Activated CD4-positive, alpha-beta T cell treated with anti-CD3 and anti-CD28 coated beads, Interleukin-2, amount 50 U/mL, for 48 hours (primary cell): ENCODE measurements at places on chromosomes 2 and 18.

- DNase-seq, result no peak
Observed at GRCh38 chr18:41532344-41533086, 422.5 kb upstream of the PIK3C3 start.

DNA sequence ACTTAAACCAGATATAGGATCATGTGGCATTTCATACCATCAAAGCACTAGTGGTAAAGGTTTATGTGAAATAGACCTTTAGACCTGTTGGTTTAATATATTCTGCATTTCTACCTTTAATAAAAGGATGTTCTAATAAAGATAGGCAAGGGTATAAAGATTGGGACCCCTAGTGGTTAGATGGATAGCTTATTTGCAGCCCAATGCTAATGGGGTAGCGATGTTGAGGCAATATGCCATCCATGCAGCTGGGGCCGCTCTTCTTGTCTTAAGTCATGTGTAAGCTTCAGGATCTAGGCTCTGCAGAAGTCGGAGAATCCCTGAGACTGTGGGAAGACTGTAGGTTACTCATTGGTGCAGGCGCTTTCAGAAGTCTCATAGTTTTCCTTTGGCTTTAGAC lies 114.9 kb downstream of the ICOS start:
- DNase-seq, result no peak

GRCh38 chr2:64792995-64793639 lies 139.4 kb upstream of the SERTAD2 start:
- no peak for DNase-seq

GRCh38 chr2:102350137-102350793 lies 5.3 kb upstream of the IL18R1 start:
- DNase-seq, result no peak

DNA sequence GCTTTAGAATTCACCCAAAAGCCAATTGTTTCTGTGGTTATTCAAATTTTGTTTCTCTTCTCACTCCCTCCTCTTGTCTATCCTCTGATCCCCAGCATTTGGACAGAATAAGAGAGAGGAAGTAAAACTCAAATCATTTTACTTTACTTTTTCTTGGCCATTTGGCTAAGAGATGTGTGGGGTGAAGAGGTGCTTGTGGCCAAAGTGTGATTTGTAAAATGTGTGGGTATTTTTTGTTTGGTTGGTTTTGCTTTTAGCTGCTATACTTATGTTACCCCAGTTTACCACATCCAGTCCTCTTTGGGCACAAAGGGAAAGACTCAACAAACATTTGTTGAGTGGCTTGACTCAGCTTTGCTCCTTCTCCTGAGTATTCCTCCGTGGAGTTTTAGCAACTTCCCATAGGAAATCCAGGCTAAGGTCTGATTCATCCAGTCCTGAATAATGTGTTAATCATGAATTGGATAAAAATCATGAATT lies 109.1 kb upstream of the CYP1B1 start:
- no peak for DNase-seq

- DNase-seq, result no peak
Observed at GRCh38 chr2:222451224-222451674, 26.9 kb downstream of the SGPP2 start.

- peak; percentile 66 for DNase-seq
Observed at GRCh38 chr2:200306196-200306930, at the start of gene SPATS2L. Gene SPATS2L, plus strand, starts transcription at chr2:200306693. Its CDS starts 82,552 bp downstream, at chr2:200389245.

DNA sequence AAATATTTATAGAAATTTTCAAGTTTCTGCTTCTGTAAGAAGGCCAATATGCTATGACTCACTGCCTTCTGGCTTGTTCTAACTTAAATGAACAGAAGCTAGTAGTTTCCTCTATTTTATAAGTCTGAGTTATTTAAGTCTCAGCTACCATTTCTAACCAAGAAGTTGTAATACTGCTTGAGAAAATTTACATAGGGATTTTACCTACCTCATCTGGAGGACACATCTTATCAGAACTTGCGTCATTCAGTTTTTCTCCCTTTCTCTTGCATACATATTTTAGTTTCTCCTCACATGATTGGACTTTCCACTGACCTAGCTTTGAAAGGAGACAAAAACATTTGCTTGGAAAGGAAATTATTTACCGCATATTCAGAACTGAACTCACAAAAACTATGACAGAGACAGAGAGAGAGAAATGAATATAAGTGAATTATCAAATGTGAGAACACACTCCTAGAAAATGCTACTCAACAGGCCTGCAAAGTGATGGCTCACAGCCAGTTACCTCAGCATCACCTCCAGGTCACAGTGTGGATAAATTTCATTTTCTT lies 81.1 kb upstream of the CD302 start:
- DNase-seq, result peak; percentile 39

GRCh38 chr2:120343100-120343432 lies 2.9 kb upstream of the INHBB start:
- DNase-seq, result no peak

- no peak for DNase-seq
Observed at GRCh38 chr18:74203811-74204210, 55.5 kb downstream of the TIMM21 start.

- DNase-seq, result no peak
Observed at GRCh38 chr2:100244881-100245605, 77.3 kb downstream of the LONRF2 start.

DNA sequence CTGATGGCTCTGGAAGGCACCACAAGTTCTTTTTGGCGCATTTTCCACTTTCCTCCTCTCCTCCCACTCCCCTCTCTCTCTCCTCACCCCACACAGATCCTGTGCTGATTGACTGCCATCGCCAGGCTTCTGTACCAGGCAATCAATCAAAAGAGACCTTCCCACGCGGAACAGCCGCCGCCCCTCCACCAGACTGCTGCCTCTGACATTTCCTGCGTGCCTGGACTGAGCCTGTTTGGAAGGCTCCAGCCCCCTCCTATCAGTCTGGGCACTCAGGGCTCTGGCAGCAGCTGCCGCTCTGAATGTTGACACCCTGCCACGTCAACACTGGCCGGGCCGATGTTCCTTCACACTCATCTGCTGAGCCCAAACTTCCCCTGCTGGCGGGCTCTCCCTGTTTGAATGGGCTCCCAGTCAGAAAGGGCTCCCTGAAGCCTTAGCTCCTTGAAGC lies 467.7 kb downstream of the EPHA4 start:
- DNase-seq, result no peak

- DNase-seq, result no peak
Observed at GRCh38 chr2:218400930-218401881, 1.5 kb downstream of the CTDSP1 start.

GRCh38 chr2:106542746-106543359 lies 55.7 kb downstream of the CD8B2 start:
- peak; percentile 86 for DNase-seq

- DNase-seq, result no peak
Observed at GRCh38 chr18:48934723-48935432, 15.9 kb downstream of the SMAD7 start.

DNA sequence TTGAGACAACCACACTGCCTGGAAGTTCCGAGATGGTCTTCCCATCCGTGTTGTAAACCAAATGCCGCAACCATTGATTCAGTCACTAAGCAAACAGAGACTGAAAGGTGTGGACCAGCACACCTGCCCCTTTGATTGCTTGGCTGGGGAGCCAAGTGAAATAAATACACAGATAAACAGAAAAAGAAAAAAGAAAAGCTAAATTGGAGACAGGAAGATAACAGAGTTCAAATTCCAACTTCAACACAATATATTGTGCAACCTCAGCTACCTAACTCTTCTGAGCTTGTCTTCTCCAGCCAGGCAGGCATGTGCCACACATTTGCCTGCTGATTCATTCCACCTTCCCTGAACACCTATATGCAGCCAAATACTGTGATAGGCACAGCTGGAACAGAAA lies 110.9 kb downstream of the PID1 start:
- no peak for DNase-seq

DNA sequence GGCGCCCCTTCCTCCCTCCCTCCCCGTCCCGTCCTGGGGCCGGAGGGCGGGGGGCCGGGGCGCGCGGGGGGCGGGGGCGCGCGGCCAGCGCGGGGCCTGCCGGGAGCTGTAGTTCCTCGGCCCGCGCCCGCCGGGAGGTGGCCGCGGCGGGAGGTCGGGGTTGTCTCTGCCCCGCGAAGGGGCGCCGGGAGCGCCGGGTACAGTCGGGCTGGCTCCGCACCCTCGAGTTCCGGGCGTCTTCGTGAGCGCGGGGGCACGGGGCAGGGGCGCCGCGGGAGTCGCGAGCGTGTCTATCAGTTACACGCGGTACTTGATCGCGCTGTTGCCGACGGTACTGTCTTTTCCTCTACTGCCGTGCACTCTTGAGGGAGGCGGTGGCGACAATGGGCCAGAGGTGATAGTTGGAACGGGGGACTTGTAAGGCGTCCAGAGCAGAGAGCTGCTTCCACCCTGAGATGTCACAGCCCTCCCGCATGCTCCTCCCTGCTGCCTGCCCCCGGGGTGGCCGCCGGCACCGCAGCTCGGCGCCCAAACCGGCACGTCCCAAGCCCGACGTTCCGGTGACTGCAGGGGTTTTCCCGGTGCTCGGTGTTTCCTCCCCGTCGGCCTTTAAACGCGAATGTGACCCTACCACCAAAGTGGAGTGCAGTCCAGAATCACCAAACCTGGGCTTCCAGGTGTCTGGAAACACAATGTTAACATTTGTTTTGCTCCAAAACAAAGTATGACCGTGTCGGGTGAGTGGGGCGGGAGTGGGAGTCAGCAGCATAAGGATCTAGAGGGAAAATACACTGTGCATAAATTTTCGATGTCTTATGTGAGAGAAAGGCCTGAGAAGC lies at the start of gene PRKD3:
PRKD3 (minus strand) TSS at position 48 of the 839 bp plus-strand sequence. CDS start 8,309 bp downstream, outside the sequence.
- DNase-seq, result peak; percentile 63

GRCh38 chr2:53969968-53970723 lies 647 bp downstream of the PSME4 start:
- peak; percentile 20 for DNase-seq

DNA sequence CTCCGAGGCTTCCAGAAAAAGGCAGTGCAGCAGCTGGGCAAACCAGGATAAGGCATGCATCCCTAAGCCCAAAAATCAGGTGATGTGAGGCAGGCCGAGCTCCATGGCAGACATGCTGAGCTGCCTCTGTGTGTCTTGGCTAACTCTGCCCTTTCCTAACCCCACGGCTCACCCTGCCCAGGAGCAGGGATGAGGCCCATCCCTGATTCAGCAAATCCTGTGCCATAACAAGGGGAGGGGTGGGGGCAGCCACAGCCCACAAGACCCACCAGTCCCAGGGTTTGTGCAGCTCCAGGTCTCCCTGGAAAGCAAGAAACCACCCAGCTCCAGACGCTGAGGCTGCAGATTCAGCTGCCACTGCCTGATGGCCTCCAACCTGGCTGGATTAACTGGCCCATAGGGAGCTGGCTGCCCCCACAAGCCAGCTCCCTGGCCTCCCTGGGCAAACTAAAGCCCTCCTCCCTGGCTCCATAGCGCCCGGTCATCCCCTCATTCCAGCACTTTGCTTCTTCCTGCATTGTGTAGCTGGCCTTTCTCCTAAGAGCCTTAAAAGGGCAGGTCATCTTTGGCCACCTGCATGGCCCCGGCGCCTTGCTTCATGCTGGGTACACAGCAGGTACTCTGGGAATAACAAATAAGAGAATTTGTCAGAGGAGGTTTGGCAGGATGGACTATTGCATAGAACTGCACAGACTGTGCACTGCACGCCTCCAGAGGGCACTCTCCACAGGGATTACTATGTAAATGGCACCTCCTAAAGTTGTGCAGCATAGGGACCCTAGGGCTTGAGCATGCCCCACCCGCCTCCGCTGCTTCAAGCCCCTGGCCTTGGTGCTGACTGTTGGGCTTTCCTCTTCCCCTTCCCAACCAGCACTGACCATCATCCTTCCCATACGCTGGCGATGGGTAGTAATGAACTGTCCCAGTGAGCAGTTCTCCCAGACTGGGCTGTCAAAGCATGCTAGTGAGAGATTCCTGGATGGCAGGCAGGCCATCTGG lies 10.7 kb downstream of the STEAP3 start:
- DNase-seq, result no peak

DNA sequence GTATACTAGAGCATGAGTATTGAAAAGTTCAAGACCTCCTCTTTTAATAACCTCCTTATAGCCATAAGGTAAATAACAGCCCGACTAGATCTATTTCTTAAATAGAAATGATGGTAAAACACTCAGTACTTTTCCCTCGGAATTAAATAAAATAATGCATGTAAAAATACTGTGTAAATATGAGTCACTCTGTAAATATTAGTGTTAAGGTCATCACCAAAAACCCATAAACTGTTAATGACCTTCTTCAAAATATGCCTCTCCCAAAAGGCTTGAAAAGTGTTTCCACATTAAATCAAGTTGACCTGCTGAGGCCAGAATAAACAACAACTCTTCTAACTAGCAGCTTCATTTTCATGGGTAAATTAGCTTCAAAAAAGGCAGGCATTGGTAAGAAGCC lies 25.3 kb upstream of the BZW1 start:
- no peak for DNase-seq

GRCh38 chr2:145025382-145025781 lies 505.5 kb upstream of the ZEB2 start:
- no peak for DNase-seq

- DNase-seq, result no peak
Observed at GRCh38 chr2:3131636-3132326, 245.8 kb downstream of the EIPR1 start.
